Left renal cortex interstitium (tissue), 4 donors: ENCODE measurements at places on chromosomes 5 and 9.

GRCh38 chr5:2570586-2570985 lies 180.9 kb downstream of the IRX2 start:
- DNase-seq: no peak

DNA sequence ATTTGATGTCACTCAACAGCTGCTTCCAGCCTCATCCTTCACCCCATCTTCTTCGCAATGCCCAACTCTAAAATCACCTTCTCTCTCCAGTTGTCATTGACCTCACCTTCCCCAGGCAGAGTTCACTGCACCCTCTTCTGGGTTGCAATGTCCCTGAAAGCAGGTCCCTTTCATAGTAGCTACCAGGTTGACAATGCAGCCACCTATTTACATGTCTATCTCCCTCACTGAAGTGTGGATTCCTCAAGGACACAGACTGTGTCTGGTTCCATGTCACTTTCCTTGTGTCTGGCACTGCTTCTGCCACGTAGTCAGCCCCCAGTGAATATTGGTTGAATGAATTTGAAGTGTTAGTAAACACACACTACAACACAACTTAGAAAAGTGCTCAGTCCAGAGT lies 445.5 kb upstream of the WWC1 start:
- no peak for DNase-seq

- DNase-seq: no peak
Measured at GRCh38 chr5:50716134-50716533, 49.7 kb downstream of the PARP8 start.

DNA sequence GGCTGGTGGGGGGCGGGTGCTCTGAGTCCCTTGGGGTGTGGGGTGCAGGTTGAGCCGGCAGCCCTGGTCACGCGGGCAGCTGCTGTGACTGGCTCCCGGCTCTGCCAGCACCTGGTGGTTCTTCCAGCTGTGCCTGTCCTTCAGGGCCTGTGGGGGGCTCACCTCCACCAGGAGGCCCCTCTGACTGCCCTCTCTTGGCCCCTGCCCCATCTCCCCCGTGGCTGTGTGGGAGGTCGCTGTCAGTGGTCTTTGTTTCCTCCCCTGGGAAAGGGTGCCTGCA lies 3.3 kb downstream of the RXRA start:
- no peak for DNase-seq

DNA sequence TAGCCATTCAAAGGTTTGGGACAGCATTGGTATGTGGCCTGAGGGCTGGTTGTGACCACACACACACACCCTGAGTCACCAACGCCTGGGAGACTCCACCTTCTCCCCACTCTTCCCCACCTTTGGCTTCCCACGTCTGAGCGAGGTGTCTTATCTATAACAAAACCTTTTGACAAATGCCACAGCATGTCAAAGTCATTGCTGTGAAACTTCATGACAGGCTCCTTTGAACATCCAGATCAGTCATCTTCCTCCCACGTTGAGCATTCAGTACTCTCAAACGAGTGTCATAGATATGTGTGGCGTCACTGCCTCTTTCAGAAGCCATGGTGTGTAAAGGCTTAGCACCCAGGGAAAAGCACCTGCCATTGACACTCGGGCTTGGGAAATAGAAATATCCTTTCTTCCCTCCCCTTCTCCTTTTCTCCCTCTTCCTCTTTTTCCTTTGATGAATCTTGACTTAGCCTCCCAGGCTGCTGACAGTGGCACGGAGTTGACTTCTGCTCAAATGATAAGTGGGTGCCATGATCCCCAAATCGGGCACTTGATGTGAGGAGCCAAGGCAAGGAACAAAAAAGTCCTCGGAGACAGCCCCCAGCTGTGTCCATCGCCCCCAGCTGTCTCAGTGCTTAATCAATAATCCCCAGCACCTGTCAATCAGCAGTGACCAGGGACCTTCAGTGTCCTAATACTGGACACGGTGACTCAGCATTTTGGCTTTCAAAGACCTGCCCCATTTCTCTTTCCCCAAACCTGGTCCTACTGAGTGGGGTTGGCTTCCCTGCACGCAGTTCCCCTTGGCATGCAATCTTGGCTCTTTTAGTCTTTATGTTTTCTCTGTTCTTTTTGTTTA lies 114.8 kb downstream of the FGF18 start:
- DNase-seq: no peak

DNA sequence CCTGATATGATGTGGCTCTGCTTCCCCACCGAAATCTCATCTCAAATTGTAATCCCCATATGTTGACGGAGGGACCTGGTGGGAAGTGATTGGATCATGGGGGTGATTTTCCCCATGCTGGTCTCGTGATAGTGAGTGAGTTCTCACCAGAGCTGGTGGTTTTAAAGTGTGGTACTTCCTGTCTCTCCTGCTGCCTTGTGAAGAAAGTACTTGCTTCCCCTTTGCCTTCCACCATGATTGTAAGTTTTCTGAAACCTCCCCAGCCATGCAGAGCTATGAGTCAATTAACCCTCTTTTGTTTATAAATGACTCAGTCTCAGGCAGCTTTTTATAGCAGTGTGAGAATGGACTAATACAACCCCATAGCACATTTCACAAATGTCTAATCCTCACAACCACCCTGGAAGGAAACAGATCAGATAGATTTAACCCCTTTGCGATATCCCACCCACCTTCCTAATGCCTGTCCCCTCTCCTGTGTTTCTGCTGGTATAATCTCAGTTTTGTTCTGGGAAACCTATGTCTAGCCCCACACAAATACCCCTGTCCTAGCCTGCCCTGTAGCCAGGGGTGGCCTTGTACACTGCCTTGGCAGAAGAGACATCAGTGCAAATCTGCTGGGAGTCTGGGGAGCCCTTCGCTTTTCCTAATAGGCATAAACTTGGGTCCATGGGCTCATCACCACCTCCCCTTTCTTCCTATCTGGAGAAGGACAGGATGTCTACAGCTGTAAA lies 157.0 kb upstream of the RAI14 start:
- no peak for DNase-seq

GRCh38 chr5:17114715-17115599 lies 102.5 kb upstream of the BASP1 start:
- no peak for DNase-seq

- no peak for DNase-seq
Measured at GRCh38 chr5:173646692-173647091, 30.2 kb upstream of the BOD1 start.

- DNase-seq: no peak
Measured at GRCh38 chr5:77239126-77239741, 28.8 kb downstream of the PDE8B start.

- DNase-seq: no peak
Measured at GRCh38 chr5:152113401-152113800, 188.8 kb upstream of the GLRA1 start.

DNA sequence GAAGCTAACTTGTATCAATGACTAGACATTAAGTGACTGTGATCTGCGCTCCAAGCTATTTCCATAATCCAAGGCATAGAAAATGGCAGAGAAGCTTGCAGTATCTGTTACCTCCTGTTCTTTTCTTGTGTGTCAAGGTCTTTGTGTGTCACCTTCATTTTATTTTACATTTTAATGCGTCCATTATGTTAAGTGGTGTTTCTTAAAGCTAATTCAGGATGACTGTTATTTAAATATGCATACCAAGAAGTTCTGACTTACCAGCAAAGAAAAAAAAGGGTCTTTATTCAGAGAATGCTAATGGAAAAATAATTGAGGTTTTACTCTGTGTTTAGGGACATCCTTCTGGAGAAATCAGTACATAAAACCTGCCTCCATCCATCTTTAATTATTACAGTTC lies 52.3 kb downstream of the STK32A start:
- no peak for DNase-seq

DNA sequence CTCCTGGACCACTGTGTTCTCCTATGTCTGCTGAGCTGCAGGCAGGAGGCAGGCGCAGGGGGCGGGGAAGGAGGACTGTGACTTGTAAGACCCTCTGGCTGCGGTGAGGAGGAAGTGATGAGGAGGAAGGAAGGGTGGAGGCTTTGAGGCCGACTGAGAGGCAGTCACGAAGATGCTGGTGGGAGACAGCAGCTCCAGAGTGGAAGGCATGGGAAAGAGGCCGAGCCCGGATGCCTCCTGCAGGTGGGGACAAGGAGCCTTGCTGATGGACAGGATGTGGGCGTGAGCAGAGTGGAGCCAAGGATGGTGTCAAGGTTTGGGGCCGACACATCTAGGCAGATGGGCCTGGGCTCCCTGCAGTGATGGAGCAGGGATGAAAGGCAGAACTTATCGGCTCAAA lies 74.3 kb upstream of the ICE1 start:
- DNase-seq: no peak

DNA sequence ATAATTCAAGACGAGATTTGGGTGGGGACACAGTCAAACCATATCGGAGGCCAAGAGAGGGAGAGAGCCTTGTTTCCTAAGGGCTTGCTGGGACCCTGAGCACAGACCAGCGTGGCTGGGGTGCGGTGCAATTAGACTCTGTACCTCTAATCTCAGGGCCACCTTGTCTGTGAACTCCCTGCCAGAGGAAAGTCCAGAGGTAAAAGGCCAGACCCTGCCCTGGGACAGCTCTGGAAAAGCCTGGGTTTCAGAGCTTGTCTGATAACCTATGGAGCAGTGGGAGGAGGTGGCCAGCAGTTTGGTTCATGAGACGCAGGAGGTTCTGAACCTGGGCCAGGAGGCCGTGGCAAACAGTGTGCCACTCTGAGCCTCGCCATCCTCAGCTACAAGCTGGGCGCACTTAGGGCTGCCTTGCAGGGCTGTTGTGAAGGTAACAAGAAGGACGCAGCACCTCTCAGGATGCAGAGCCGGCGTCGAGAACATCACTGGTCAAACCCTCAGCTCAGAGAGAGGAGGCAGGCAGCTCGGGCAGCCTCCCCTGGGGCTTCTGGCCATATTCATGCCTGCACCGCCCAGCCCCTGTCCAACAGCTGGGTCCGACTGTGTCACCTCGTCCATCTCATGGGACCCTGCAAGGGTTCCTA lies 4.8 kb upstream of the DOLPP1 start:
- DNase-seq: no peak
